ENCODE measurements at places on chromosomes 3 and 15.

- no peak for DNase-seq
Measured at GRCh38 chr15:65410036-65410435, 12.7 kb downstream of the IGDCC4 start.

GRCh38 chr3:16658925-16659793, 53.9 kb upstream of the DAZL start:
- DNase-seq, result no peak

GRCh38 chr3:71225951-71226564, 357.5 kb downstream of the FOXP1 start:
- DNase-seq, result no peak

DNA sequence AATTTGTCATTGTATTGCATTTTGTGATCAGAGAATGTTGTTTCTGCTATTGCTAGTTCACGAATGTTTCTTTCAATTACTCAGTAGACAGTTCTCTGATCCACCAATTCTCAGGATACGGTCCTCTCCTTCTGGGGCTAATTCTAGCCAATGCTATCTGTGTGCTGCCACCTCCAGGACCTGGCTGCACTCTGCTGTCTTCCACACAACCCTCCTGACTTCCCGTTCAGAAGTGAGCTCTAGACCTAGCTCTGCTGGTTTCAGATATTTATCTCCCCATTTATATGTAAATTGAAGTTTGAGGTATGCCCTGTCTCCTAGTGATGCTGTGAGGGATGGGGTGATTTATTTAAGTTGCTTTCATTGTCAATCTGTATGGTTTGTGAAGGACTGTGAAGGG, 21.7 kb upstream of the UBL7 start:
- DNase-seq, result no peak

- no peak for DNase-seq
Measured at GRCh38 chr3:62785384-62785783, 89.8 kb downstream of the CADPS start.

DNA sequence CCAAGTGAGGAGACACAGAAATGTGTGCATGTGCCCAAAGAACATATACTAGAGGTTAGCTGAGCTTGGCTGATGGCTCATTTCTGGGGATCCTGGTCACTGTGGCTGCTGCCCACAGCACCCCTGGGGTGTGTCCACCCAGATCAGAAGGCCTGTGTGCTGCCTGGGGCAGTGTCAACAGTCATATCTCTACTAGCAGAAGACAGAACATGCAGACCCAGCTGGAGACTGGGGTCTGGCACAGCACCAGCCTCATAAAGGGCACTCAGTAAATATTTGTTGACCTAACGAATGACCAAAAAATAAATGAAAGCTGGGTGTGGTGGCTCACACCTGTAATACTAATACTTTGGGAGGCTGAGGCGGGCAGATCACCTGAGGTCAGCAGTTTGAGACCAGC, 16.4 kb downstream of the CHRNA3 start:
- DNase-seq, result no peak

DNA sequence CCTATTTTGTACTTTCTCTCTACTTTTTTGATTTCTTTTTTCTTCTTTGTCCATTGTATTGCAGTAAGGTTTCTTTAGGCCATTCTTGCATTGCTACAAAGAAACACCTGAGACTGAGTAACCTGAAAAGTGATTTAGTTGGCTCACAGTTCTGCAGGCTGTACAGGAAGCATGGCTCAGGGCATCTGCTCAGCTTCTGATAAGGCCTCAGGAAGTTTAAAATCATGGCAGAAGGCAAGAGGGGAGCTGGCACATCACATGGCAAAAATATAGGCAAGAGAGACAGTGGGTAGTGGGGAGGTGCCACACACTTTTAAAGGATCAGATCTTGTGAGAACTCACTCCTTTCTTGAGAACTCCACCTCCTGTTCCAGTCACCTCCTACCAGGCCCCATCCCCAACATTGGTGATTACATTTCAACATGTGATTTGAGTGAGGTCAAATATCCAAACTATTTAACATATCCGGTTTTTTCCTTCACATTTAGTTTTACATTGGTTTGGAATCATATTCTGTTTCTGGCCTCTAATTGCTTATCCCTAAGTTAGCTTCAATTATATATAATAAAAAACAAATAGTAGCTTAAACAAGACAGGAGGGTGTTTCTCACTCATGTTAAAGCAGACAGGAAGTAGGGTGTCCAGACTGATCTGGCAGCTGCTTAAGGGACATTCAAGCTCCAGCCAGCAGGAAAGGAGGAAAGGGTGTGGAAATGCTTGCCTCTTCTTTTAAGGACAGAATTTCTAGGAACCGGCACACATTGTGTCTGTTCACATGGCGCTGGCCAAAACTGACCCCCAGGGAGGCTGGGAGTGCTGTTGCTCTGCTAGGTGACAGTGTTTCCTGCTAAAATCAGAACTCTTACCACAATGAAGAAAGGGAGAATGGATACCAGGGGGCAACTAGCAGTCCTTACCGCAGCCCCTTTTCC, 28.8 kb upstream of the SKOR1 start:
- no peak for DNase-seq

- DNase-seq, result peak; percentile 69
Measured at GRCh38 chr3:183178833-183179549, 16.5 kb upstream of the LAMP3 start.

DNA sequence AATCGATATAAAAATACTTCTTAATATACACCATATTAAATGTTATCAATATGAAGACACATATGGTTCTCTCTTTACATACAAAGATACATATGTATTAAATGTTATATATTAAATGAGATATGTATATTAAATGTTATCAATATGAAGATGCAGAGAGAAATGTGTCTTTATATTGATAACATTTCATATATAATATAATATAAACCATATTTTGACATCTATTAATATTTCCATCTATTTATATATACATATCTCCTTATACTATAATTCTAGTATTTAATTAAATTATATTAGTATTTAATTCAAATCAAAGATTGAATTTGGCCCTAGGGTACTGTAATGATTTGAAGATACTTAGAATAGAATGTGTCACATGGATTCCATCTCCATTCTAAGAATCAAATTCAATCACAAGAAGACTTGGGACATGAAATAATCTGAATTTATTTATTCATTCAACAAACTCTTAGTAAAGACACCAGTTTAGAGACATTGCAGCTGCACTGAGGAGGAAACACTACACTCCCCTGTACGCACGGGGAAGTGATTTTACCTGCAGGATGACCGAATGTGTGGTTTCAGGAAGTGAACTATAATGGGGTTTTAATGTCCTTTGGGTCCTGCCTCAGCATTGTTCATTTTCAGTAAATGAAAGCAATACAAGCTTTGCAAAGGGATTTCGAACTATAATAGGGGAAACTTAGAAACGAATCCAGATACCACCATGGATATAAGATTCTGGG, 365.1 kb downstream of the MECOM start:
- DNase-seq, result no peak

DNA sequence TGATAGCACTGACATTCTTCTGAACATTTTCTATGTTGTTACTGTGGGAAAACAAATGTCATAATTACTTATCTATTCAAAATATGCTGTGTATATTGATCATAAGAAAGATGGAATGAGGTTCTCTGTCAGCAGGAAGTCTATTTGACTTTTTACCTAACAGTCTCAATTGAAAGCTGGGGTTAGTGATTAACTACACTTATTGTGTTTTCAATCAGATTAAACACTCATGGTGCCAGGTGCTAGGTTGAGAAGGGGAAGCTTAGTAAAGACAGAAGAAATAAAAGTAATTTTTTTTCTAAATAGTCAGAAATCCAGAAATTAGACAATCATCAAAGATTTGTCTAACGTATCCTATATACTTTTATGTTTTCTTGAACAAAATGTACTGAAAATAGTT, 281.0 kb upstream of the NR2E3 start:
- no peak for DNase-seq

DNA sequence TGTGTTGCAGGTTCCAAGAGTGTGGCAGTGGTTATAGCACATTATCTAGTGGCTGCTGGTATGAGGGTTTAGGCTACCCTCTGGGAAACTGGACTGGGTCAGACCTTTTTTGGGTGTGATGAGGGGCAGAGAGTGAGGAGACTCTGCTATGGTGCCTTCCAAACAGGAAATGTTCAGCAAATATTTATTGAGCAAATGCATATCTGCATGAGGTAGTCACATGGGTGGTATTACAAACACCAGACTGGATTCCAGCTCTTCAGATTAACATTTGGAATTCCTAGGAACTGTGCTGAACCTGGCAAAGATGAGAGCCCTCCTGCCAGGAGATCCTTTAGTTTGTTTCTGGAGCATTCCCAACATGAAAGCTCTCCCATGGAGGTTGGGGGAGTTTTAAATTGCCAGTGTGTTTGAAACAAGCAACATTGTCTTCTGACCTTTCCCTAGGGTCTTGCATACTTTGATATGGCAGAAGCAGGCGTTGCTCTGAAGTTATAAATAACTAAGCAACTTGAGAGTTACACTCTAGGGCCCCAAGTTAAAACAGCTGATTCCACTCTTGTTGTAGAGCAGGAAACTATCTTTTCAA, 341.2 kb upstream of the C2CD4B start:
- DNase-seq, result no peak

- no peak for DNase-seq
Measured at GRCh38 chr3:174132006-174132405, 727.1 kb upstream of the NAALADL2 start.

DNA sequence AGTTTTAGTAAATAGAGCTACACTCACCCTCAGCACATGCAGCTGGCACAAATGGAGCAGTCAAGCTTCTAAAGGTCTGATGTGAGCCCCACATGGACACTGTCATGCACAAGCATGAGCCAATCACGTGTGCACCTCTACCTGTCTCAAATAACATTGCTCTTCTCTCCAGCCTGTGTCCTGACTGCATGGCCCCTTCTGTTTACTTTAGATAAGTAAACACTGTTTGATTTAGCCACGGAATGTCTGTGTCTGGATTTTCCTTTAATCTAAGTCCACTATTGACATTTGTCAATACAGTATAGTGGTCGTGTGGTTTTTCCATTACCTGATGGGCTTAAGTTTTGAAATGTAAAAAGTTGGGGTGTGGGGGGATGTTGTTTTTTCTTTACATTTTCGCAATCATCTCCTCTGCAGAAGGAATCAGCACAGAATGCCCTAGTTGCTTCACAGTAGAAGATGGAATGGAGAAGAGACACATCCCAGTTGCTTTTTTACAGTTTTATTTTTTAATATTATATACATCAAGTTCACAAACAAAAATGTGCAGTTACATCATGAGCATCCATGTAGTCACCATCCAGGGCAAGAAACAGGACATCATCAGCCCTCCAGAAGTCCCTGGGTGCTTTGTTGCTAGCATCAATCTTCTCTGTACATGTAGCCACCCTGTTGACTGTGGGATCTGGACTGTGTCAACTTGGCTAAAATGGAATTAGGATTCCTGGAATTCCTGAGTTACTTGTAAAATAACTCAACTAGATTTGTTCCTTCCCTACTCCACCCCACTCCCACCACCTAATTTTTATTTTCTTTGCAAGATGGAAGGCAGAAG, 146.1 kb downstream of the UACA start:
- DNase-seq, result no peak

DNA sequence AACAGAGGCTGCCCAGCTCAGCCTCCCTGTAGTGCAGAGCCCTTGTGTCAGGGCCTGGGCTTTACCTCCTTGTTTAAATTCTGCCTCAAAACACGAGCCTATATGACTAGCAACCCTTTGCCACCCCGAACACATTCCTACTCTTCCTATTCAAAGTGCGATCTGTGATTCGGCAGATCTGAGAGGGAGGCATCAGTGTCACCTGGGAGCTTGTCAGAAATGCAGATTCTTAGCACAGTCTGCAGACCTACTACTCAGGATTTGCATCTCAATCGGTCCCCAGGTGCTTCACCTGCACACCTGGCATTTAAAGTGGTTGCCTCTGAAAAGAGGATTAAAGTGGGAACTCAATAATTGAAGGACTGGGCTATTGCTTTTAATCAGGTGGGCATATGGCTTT, 273.2 kb upstream of the TOPAZ1 start:
- no peak for DNase-seq

DNA sequence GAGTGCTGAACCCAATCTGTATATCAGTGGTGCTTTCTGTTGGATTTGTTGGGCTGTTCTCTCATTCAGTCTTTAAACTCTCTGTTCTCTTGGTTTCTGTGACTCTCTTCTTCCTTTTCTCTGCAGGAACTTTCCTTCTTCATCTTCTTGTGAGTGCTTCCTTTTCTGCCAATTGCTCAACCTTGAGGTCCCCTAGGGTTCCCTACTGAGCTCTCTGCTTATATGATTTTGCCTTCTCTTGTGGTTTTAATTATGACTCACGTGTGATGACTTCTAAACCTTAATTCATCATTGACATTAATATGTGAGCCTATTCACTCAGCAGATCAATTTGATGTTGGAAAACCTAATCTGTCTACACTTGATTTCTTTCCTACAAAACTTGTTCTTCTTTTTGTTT, 39.4 kb downstream of the MOBP start:
- no peak for DNase-seq

DNA sequence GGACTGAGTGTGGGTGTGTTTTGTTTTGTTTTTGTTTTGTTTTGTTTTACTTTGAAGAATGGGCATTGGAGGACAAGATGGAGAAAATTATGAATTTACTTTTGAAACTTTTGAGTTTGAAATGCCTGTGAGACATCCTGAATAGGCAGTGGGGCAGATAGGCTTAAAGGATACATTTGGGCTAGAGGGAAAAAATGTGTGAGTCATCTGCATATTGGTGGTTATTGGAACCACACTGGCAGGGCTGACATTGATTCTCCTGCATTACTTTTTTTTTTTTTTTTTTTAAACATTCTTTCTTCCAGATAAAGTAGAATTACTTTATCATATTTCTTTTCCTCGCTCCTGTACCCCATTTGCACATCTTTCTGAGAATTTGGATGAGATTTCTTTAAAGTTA, 56.1 kb downstream of the CALML4 start:
- no peak for DNase-seq

DNA sequence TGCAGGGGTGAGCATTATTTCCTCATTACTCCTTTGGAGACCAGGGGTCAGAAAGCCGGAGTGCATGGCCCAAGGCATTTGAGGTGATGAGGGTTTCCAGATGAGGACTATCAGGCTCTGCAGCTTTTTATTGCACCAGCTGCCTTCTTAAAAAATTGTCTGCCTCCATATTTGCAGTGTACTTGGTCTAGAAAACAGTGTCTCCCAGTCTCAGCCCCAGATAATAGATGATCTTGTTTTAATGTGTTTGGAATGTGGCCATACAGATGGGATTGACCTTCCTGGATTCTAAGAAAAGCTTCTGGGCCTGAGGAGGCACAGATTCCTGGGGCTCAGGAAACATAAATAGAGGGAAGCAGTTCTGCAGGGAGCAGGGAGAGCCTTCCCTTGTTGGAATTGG, 123.3 kb downstream of the GABRG3 start:
- DNase-seq, result no peak

GRCh38 chr3:12303534-12303933, 14.7 kb downstream of the PPARG start:
- DNase-seq, result no peak

- DNase-seq, result no peak
Measured at GRCh38 chr15:41634072-41634626, 26.1 kb upstream of the MGA start.

DNA sequence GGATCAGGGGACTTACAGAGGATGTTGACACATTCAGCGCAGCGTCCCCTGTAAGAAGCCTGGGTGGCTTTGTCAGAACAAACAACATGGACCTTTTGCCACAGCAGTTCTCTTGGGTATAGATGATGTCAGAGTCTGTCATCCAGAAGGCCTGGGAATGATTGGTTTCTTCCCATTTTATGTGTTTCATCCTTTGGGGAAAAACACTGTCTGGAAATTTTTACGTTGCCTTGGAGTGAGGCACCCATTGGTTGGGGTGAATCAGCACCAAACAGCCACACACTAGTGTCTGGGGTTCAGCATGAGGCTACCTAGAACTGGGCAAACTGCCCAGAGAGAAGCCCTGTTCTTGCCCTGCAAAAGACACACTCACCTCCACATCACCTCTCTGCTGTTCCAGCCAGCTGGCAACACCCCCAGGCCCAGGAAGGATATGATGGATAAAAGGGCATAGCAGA, 123.0 kb downstream of the FAM43A start:
- no peak for DNase-seq

All from frontal cortex (tissue), 4 donors.